ENCODE measurements at places on chromosomes 7 and 10. TPM values are rescaled to one million over a fixed set of nuclear protein-coding genes. Genes with fewer than 3 reads are reported as not detected.

Gene ACSM6
- total RNA-seq = not detected

Gene TMEM273
- total RNA-seq = not detected

Gene NPFFR1
- not detected for total RNA-seq

Gene FOXP2
- 0.53 TPM for total RNA-seq

Gene HOGA1
- total RNA-seq = under 0.01 TPM

Gene TRAPPC14
- total RNA-seq = 9.2 TPM

Gene TMEM140
- total RNA-seq = 6.9 TPM

Gene TAS2R5
- total RNA-seq = not detected

Gene SEC61G
- total RNA-seq = 943 TPM

Gene CRHR2
- total RNA-seq = not detected

Gene FANK1
- total RNA-seq = 0.71 TPM

Gene MACC1
- total RNA-seq = not detected

Gene ELN
- total RNA-seq = 1.7 TPM

Gene AKR1E2
- total RNA-seq = 6.4 TPM

Gene PPP1R9A
- not detected for total RNA-seq

Gene SPDYE8
- not detected for total RNA-seq

Gene COL17A1
- not detected for total RNA-seq

Gene MGAM2
- total RNA-seq = not detected

Gene TPST1
- 50.2 TPM for total RNA-seq

Gene COA1
- 46.1 TPM for total RNA-seq

Gene KNDC1
- 0.58 TPM for total RNA-seq

Gene FGFR2
- total RNA-seq = not detected

Gene GNAI1
- total RNA-seq = 35.7 TPM

Gene NUTM2E
- total RNA-seq = not detected

Gene NUTM2D
- total RNA-seq = 4.6 TPM

Gene GPR37
- 1.4 TPM for total RNA-seq

Gene HMX2
- not detected for total RNA-seq

Gene MRLN
- not detected for total RNA-seq

Gene SLC29A3
- total RNA-seq = 4.3 TPM

Gene TWIST1
- 27.1 TPM for total RNA-seq

Gene FAM25A
- not detected for total RNA-seq

Gene POLR3A
- total RNA-seq = 15.0 TPM

Gene COL28A1
- under 0.01 TPM for total RNA-seq

Gene UNCX
- total RNA-seq = not detected

Gene DEPP1
- total RNA-seq = 14.4 TPM

Gene UCMA
- not detected for total RNA-seq

Gene C10orf67
- 0.53 TPM for total RNA-seq

Gene CALHM1
- total RNA-seq = not detected

Gene NYAP1
- total RNA-seq = 1.4 TPM

Gene PDE1C
- 0.86 TPM for total RNA-seq

Gene AKR1C8
- not detected for total RNA-seq

Gene ZEB1
- 70.5 TPM for total RNA-seq

Gene SPACDR
- total RNA-seq = 0.86 TPM

Gene ITIH2
- not detected for total RNA-seq

Gene ELOVL3
- not detected for total RNA-seq

Gene GLI3
- 3.9 TPM for total RNA-seq

Gene ADAMTS14
- 0.18 TPM for total RNA-seq

Gene FBXL13
- total RNA-seq = 1.4 TPM

Gene WDR86
- total RNA-seq = 17.6 TPM

Gene SCART1
- total RNA-seq = under 0.01 TPM

Measured in myometrial cell (primary cell).